ENCODE measurements at places on chromosomes 3 and 15.

DNA sequence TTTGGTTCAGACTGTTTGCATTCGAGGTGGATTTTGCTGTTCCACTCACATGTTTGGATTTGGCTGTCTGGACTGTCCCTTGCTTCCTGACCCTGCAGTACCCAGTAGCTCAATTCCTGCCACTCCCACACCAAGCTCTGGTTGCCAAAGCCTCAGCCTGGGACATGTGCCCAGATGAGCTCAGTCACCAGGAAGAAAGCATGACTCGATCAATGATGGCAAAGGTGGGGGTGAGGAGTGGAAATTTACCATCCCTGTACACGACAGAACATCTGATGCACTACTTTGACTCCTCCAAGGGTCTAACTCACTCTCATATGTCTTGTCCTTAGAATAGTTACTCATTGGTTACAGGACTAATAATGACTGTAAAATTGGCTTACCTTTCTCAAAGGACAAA is 45.2 kb downstream of the ZNF385D start:
- DNase-seq = no peak

- DNase-seq = no peak
These were observed 2.9 kb downstream of the ALG1L2 start for GRCh38 chr3:130084436-130084980.

GRCh38 chr3:141845407-141846049 is 30.9 kb upstream of the ATP1B3 start:
- DNase-seq = peak; percentile 20

DNA sequence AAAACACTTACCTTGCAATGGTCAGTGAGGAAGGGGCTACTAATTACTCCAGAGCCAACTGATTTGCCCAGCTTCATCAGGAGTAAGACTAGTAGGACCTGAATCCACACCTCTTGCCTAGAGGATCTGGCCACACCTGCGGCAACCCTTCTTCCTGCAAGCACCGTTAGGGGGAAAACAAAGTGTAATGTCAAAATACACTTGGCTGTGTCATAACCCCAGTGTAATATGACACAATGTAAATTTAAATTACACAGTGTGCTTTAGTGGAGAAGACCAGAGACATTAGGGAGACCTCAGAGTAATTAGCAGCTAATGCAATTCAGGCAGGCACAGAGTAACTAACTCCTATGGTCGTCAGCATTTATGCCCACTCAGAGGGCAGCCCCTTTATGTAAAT is 308.5 kb upstream of the ARRDC4 start:
- DNase-seq = no peak

Measured in transverse colon (tissue), 4 donors.